ENCODE measurements at places on chromosomes 2 and 18.

DNA sequence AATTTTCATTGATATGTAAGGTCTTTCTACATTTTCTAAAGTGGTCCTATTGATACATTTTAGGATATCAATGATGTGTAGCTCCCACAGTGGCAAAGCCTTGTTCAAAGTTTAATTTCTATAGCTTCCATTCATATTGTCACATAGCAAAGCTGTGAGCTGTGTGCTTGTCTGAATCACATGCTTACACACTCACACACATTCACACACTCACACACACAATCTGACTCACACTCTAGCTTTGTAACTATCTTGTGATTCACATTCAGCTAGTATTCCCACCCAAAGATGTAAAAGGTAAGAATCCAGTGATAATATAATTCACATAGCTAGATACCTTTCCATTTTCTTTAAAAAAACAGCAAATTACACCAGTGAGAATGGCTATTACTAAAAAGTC is 58.7 kb downstream of the MAPRE2 start:
- no peak for DNase-seq

DNA sequence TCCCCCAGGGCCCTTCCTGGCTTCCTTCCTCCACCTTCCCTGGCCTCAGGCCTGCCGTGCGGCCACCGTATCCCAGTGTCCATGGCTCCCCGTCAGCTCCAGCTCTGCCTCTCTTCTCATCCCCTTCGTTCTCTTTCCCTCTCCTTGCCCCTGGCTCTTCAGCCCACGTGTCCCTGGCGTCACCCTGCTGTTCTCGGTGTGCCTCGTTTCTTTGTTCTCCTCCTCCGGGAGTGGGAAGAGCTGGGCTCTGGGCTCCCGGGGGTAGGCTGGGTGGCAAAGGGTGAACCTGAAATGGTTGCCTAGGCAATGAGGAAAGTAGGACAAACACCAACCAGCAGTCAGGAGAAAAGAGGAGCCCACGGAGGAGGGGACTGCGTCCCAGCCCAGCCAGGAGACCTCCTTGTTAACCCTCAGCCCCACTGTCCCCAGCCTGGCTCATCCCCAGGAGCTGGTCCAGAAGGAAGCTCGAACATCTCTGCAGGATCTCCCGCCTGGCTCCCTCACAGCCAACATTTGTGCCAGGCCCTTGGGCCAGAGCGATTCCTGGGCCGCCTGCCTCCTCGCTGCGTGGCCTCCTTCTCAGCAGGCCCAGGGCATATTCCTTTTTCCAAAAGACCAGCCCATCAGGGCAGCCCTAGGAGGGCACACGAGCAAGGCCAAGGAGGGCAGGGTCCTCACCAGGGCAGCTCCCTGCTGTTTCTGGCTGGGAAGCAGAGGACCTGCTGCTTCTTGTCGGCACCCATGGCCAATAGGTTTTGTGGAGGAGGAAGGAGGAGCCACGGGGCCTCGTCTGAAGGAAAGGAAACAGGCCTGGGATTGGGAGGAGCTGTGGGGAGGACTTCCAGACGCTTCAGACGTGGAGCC is 30.9 kb upstream of the DNMT3A start:
- no peak for DNase-seq

- no peak for DNase-seq
Measured at GRCh38 chr18:27600245-27600644, 415.1 kb upstream of the CHST9 start.

GRCh38 chr2:69582582-69583176 is 60.9 kb downstream of the AAK1 start:
- DNase-seq: no peak

- no peak for DNase-seq
Measured at GRCh38 chr2:28407976-28408690, 15.5 kb downstream of the FOSL2 start.

GRCh38 chr18:63379639-63379962 is 12.6 kb upstream of the KDSR start:
- DNase-seq: no peak

DNA sequence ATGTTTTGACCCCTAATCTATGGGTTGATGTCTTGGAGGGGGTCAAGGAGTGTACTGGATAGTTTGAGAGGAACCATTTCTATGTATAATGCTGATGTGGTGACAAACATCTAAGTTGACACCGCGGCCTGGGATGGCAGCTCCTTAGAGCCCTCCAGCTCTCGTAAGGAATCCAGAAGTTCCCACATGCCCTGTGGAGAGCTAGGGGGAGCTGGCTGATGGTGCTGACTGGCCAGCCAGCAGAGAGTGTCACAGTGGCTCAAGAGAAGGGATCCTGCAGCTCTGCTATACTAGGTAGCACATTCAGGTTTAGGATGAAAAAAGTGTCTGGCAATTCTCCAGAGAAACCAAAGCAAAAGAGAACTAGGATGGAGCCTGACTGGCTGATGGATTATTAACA is 842.2 kb upstream of the VRK2 start:
- DNase-seq: no peak

DNA sequence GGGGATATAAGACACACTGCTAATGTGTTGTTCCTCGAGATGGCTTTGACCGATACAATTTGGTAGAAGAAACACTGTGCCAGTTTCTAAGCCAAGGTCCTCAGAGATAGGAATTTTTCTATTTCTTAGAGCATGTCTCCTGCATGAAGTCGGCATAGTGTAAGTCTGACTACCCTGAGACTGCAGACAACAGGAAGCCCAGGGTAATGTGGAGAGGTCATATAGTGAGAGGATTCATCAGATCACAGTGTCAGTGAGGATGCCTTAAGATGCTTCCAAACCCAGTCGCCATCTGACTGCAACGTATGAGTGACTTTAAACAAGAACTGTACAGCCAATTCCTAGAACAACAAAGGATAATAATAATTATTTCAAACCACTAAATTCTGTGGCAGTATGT is 818.3 kb upstream of the GYPC start:
- DNase-seq: no peak

DNA sequence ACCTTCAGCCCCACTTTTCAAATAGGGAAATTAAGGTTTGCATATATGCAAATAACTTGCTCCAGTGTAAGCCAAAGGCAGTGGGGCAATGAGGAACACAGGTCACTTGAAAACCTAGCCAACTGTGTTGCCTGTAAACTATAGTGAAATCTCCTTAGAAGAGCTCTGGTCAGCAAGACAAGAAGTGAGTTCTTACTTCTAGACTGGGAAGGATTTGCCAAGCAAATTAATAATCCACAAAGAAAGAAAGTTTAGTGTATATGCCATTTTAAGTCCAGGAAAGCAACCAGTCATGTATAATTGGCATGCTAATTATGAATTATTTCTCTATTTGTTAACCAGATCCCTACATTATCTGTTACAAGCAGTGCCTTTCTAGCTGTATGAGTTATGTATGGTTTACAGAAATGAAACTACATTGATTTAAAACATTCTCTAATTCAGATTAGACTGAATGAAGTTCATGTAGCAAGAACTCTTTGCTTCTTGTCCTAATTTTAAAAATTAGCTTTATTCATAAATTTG is 129.9 kb downstream of the MTX2 start:
- DNase-seq: no peak

- DNase-seq: no peak
Measured at GRCh38 chr18:48605408-48605845, 66.6 kb downstream of the CTIF start.

DNA sequence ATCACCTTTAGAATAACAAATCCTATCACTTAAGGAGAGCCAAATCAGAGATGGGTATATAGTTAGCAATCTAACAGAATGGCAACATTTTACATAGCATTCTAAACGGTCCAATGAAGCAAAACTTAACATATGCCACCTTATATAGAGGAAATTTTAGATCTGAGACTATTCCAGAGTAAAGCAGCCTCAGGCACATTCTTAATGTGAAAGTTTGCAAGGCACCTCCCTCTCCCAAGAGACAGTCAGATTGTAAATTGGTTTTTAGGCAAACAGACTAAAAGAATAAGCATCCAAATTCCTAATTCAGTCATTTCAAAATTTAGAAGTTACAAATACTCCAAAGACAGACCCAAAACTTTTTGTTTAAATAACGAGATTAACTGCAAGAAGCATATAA is 292.9 kb downstream of the STK39 start:
- no peak for DNase-seq

- DNase-seq: no peak
Measured at GRCh38 chr2:144456680-144457079, 63.2 kb downstream of the ZEB2 start.

DNA sequence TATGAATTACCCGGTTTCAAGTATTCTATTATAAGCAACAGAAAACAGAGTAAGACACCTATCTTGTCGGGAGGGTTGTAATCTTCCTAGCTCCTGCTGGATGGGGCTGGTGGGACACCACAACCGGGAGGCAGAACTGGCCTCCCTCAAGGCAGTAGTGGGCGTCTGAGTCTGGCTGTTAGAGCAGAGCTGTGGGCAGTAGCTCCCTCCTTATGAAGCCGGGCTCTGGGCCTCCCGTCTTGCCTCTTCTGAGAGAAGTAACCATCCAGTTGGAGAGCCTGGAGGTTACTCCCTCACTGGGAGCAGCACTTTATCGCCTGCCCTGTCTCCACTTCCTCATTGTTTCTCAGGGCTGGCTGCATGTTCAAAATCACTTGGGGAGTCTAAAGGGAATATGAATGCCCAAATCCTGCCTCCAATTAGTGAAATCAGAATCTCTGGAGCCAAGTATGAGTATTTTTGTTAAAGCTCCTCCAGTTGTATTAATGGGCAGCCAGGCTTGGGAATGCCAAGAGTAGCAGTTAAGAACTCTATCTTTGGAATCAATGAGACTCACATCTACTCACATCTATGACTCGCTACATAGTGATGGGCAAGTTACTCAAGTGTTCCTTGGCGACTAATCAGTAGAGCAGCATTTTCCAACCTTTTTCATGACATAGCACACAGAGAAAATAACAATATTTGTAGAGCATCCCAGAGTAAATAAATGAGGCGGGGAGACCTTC is 27.3 kb upstream of the NRP2 start:
- no peak for DNase-seq

DNA sequence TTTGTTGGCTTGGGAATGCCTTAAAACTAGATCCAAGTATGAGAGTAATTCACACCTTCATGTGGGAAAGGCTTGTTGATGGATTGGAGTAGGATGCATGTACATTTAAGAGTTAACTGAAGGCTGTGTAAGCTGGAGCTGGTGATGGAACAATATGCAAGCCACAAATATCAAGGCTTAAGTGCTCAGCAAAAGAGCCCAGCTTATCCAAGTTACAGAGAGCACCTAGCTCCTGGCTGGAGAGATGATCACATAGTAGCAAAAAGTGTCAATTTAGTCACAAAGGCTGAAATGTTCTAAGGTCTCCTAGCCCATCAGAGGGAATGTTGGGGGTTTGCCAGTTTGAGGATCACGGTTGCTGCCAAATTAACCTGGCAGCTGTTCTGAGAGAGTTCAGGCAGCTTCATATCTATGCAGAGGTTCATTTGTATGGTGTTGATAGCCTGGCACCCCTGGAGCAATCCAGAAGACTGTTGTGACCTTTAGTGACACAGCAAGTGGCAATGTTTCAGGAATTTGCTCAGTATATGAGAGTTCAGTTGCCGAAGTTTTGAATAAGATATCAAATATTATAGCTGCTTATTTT is 228.2 kb downstream of the DOK6 start:
- DNase-seq: no peak

DNA sequence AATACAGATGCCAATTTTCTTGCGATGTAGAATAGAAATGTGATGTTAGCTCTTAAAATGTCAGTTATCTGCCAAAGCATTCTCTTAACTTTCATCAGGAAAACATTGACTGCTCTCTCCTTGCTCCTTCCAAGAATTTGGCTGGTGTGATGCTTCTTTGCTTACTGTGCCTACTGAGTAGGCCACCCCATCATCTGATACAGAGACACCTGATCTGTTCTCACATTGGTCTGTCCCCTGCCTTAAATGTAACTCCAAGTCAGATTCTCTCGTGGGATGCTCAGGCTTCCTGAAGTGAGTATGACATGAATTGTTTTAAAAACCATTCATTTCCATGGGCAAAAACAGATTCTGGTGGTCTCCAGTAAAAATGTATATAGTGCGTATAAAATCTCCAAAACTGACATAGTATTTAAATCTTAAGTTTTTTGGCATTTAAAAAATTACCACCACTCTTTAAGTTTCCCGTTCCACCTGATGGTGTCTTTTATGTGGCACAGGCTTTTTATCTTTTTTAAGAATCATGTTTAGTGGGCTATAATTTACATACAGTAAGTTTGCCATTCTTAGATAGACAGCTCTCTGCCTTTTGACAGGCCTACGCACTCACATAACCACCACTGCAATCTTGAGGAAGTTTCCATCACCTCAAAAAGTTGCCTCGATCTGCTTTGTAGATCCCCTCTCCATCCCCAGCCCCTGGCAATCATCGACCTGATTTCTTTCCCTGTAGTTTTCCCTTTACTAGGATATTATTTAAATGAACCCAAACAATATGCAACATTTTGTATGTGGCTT is 36.6 kb downstream of the UBE2F start:
- DNase-seq: no peak

DNA sequence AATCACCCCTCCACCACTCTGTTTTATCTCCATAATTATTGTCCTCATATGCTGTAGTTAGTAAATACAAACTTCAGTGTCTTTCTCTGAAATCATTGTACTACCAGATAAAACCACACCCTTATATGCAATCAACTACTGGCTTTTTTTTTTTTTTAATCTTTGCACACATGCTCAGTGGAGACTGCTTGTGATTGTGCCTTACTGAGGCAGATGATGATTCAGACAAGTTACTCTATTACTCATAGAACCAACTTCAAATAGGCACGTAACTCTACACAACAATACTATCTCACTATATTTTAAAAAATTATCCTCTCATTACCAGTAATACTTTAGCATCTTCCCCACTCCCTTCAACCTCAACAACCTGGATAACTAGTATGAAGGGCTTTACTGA is 1278.4 kb upstream of the PIK3C3 start:
- DNase-seq: no peak

DNA sequence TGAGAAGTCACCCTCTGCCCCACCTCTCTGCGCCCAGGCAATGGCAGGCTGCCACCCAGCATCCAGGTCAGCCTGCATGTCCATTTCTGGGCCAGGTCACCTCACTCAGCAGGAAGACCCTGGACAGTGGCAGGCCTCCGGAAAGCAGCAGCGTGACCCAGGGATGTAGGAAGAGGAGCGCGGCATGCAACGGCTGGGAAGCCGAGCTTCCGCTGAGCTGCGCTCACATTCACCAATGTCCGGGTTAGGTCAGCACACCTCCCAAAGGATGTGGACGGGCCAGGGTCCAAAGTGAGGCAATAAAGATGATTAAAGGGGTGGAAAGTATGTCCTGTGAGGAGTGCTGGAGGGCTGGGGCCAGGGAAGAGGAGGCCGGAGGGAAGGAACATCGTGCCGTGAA is 174.5 kb downstream of the CTIF start:
- no peak for DNase-seq

- no peak for DNase-seq
Measured at GRCh38 chr2:235472443-235472842, 21.4 kb upstream of the AGAP1 start.

DNA sequence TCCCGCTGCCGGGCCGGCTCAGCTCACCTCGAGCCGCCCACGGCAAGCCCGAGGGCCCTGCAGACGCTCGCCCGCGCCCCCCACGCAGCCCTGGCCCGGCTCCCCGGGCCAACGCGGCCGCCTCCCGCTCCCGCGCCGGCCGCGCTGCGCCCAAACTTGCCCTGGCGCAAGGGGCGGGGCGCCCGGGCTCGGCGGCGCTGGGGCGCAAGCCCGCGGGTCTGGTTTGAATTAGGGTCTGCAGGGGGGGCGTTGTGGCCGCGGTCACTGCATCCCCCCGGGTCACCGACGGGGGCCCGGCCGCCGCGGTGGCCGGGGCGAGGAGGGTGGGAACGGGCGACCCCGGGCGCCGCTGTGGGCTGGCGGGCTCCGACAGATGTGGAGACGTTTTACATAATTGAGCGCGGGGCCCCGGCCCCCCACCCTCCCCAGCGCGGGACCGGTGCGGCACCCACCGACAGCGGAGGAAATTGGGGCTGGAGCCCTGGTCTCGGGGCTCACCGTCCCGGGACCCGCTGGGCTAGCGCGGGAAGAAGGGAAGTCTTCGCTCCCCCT is 690 bp downstream of the SDC1 start:
- no peak for DNase-seq
